ENCODE measurements at places on chromosomes 6 and 20. TPM values are rescaled to one million over a fixed set of nuclear protein-coding genes. Genes with fewer than 3 reads are reported as not detected.

COL19A1 gene
- not detected for total RNA-seq

TRIM39 gene
- 11.4 TPM for total RNA-seq

RHAG gene
- not detected for total RNA-seq

APOM gene
- not detected for total RNA-seq

DCDC2 gene
- total RNA-seq, result not detected

RBM24 gene
- total RNA-seq, result 4.8 TPM

PTP4A1 gene
- 81.5 TPM for total RNA-seq

BPI gene
- not detected for total RNA-seq

MLN gene
- total RNA-seq, result not detected

LAMP5 gene
- 0.66 TPM for total RNA-seq

CD93 gene
- 495 TPM for total RNA-seq

ULBP3 gene
- 19.4 TPM for total RNA-seq

PPP1R3G gene
- 0.36 TPM for total RNA-seq

PCK1 gene
- not detected for total RNA-seq

BTN1A1 gene
- total RNA-seq, result not detected

GRIK2 gene
- not detected for total RNA-seq

SLC9A8 gene
- 6.9 TPM for total RNA-seq

LTA gene
- total RNA-seq, result not detected

HLA-DOB gene
- not detected for total RNA-seq

GSTA3 gene
- total RNA-seq, result not detected

SLC23A2 gene
- 19.1 TPM for total RNA-seq

PGBD1 gene
- total RNA-seq, result 9.1 TPM

NEDD9 gene
- total RNA-seq, result 28.6 TPM

C20orf204 gene
- 2.1 TPM for total RNA-seq

BLTP3A gene
- 11.8 TPM for total RNA-seq

DEF6 gene
- total RNA-seq, result 0.65 TPM

PGC gene
- total RNA-seq, result not detected

SNAI1 gene
- 3.7 TPM for total RNA-seq

CASS4 gene
- total RNA-seq, result under 0.01 TPM

GPX5 gene
- total RNA-seq, result not detected

Measured in thoracic aorta endothelial cell (primary cell).